ENCODE measurements at places on chromosomes 11 and 22.

GRCh38 chr11:47021527-47021818 is 84.9 kb downstream of the CSTPP1 start:
- DNase-seq = no peak

DNA sequence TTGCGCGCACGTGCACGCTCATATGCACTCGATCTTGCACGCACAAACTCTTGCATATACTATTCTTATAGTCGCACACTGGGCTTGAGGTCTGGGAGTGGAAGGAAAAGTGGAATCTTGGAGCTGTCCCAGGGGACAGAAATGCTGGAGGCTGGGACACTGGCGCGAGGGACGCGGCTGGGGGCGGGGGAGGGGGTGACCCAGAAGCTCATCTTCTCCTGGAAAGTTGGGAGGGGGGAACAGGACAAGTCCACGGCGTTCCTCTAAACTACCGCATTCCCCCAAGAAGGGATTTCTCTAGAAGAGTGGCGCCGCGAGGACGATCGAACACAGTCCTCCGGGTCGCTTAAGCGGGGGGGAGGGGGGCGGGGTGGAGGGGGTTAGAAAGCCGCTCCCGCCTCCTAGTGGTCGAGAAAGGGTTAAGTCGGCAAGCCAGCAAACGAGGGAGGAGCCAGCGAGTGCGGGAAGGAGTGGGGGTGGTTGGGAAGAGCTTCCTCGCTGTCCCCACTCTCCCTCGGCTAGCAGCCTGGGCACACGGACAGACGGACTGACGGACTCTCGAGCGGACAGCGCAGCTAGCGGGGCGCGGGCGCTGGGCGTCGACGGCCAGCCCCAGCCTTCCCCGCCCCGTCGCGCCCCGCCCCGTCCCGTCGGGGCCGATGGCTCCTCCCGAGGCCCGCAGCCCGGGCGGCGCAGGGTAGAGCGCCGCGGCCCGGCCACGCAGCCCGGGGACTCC is at the start of gene RTN4RL2:
Gene RTN4RL2, plus strand, starts transcription at position 507 of the 736 bp plus-strand sequence. CDS start 338 bp downstream, outside the sequence.
- DNase-seq = peak; percentile 81

GRCh38 chr22:22229683-22230420 is 14.7 kb upstream of the VPREB1 start:
- DNase-seq = no peak

GRCh38 chr11:71470946-71471345 is 17.9 kb downstream of the NADSYN1 start:
- DNase-seq = no peak

DNA sequence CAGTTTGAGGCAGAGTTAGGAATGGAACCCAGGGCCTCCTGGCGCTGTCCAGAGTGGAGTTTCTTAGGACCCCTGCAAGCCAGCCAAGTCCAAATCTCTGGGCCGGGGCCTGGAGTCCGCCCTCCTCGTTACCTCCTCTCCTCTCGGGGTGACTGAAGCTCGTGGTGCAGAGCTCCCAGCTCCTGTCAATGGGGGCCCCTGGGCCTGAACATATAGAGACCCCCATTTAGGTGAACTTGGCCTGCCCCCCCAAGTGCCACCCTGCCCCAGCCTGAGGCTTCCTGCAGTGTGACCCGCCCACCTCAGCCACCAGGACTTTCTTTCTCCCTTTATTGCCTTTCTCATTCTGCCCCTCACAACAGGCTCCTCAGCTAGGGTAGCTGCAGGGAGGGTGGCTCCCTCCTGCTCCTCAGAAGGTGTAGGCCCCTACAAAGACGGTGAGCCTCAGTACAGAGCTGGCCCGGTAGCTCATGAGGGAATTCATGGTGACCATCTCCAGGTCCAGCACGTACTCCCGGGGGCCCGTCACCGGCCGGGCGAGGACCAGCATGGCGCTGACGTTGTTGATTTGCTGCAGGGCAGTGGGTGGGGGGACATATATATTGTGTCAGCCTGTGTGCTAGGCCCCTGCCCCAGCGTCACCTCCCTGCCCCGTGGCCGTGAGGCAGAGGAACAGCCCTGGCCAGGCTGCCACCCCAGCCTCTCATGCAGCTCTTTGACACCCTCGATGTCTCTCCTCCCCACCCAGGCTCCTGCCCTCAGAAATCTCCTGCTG is 5.9 kb downstream of the EFEMP2 start:
- no peak for DNase-seq

DNA sequence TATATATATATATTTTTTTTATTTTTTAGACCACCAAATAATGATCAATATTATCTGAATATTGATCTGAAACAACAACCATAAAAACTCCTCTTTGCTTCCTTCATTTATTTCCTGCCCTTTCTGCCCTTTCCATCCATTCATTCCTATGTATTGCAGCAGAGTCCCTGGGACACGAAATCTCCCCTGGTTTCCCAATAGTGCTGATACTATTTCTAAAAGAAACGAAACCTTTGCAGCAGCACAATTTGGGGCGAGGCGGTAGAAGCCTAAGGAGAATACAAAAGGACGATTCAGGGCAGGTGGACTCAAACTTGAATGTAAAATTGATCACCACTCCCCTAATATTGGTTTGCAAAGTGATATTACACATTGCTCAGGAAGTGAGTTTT is 16.9 kb upstream of the AMOTL1 start:
- no peak for DNase-seq

- DNase-seq = no peak
These were observed 26.8 kb downstream of the POU2AF1 start for GRCh38 chr11:111352231-111352746.

- no peak for DNase-seq
These were observed 78.9 kb downstream of the SFI1 start for GRCh38 chr22:31575190-31575589.

DNA sequence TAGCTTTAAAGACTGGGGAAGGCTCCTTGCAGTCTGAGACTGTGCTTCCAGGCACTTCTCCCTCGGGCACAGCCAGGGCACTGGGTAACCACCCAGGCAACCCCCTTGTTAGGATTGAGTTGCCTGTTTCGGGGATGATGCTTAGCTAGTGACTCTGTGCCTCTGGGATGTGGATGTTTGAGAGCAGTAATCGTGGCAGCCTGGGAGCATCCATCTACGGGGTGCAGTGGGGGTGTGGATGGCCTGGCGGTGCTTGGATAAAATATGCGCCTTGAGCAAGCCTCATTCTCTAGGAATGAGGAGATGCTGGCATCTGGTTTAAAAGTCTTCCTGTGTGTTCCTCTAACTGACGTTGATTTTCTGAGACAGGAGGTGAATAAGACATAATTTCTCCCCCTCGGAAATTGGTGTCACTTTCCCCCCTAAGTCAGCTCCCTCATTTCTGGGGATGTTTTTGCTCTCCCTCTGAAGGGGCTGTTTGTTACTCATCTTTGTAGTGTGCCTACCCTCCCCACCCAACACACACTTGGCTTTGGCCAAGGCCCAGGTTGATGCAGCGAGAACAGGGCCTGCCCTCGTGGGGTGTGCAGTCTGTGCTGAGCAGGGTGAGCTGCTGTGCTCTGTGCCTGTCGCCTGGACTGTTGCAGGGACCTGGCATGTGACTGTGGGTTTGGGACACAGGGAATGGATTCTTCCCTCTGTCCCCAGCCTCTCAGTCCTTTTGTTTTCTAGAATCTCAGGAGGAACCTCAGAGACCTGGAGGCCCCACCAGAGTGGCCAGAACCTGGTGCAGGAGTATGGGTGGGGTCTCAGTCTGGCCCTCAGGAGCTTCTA is 2.0 kb downstream of the GNAZ start:
- no peak for DNase-seq

DNA sequence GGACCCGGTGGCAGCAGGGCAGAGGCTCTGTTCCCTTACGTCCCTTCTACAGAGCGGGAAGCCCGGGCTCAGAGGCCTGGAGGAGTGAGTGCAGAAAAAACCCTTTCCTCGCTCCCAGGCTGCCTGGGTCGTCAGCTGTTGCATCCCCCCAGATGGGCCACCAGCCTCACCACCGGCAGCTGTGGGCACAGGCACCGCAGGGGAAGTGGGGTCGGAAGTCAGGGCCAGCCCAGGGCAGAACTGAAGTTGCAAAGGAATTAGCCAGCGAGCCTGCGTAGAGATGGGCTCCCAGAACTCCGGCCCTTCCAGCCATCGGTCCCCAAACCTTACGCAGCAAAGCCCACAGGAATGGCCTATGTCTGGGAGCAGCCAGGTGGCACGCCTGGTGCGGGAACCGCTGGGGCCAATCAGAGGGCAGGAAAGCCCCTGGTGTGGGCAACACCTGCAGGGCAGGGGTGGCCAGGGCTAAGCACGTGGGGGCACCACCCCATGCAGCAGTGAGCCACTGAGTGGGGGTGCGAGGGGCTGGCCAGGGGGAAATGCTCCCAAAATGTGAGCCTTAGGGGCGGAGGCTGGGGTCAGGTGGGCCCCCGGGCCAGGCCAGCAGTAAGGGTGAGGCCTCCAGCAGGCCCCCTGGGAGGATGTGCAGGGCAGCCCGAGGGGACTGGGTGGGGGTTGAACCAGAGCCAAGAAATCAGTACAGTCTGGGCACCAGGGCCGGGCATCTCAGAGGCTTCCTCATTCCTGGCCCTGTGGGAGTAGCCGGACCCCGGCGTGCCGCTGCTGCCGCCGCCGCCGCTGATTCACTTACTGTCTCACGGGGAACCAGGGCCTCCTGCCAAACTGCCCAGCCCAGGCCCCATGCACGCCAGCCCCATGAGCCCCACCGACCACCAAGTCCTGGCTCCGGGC is 58.2 kb downstream of the WNT7B start:
- no peak for DNase-seq

DNA sequence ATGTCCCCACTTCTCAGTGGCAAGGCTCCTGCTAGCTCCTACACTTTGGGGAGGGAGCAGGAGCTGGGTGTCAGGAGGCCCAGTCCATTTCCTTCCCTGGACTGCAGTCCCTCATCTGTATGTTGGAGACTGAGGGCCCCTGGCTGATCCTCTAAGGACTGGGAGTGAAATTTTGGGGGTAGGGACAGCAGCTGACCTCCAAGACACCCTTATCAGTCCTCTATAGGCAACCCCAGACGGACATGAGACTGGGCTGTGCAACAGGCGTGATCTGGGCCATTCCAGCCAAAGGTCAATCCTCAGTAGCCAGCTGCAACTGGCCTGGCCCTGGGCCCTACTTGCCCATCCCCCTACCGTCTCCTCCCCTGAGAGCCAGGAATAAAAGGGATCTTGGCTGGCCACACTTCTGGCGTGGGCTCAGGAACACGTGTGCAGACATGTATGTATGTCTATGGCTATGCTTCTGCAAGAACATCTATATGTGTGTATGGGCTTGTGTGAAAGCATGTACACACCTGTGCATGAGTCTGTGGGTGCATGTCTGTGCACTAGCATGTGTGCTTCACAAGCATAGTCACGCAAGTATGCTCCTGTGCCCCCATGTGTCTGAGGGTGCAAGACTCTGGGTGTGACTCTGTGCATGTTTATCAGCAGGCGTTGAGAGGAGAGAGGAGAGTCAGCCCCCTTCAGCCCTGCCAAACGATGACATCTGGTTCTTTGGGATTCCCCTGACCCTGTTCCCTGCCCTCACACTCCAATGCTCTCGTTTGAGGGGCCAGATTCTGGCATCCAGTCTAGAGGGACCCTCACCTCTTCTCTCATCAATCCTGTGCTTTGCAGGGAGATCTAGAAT is 24.6 kb upstream of the DGAT2 start:
- no peak for DNase-seq
